ENCODE measurements at places on chromosomes 3 and 15. TPM values are rescaled to one million over a fixed set of nuclear protein-coding genes. Genes with fewer than 3 reads are reported as not detected.

Gene C3orf22
- not detected for total RNA-seq

Gene DISP2
- total RNA-seq: 0.21 TPM

Gene CTDSPL
- total RNA-seq: 42.4 TPM

Gene ZNF35
- total RNA-seq: 7.7 TPM

Gene UBR1
- 39.2 TPM for total RNA-seq

Gene HEG1
- 21.6 TPM for total RNA-seq

Gene GABRA5
- total RNA-seq: not detected

Gene LRRC31
- total RNA-seq: not detected

Gene SPESP1
- not detected for total RNA-seq

Gene SI
- total RNA-seq: not detected

Gene PIF1
- 20.1 TPM for total RNA-seq

Gene SPRED1
- total RNA-seq: 32.9 TPM

Gene WDR72
- not detected for total RNA-seq

Gene PSTPIP1
- not detected for total RNA-seq

Gene SNRPA1
- 37.9 TPM for total RNA-seq

Gene XCR1
- not detected for total RNA-seq

Gene CGNL1
- total RNA-seq: 3.2 TPM

Gene SLC35G2
- total RNA-seq: 39.4 TPM

Gene TRIM59
- total RNA-seq: 119 TPM

Gene TMEM212
- total RNA-seq: not detected

Gene RHOV
- not detected for total RNA-seq
